Suppressor macrophage treated with lipopolysaccharide for 1 hour (primary cell): ENCODE measurements at places on chromosomes 11 and 22.

DNA sequence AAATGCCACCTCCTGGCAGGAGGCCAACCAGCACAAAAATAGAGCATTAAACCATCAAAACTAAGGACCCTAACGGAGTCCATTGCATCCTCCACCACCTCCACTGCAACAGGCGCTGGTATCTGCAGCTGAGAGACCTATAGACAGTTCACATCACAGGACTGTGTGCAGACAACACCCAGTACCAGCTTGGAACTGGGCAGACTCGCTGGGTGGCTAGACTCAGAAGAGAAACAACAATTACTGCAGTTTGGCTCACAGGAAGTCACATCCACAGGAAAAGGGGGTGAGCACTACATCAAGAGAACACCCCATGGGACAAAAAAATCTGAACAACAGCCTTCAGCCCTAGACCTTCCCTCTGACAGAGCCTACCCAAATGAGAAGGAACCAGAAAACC is 11.6 kb upstream of the TMEM45B start:
- no peak for DNase-seq

GRCh38 chr11:128472128-128473089 is 114.9 kb downstream of the ETS1 start:
- no peak for DNase-seq

GRCh38 chr22:44139773-44140172 is 41.0 kb upstream of the PARVG start:
- DNase-seq: no peak

DNA sequence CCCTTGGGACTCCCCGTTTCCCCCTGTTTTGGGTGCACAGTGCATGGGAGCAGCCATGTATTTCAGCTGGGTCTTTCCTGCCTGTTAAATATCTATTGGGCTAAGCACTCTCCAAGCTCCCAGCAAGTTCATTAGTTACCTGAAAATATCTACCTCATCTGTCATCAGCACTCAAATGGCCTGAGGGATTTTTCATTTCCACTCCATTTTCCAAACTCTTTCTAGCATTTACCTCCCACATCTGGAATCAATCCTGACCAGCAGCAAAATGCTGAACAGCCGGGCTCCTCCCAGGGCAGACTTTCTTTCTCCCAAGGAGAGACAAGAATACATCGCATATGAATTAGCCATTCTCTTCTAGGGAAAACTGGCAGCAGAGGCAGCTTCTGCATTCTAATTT is 273.5 kb upstream of the MPPED2 start:
- DNase-seq: no peak

- no peak for DNase-seq
Observed at GRCh38 chr11:68076371-68077042, 37.7 kb downstream of the TCIRG1 start.

- DNase-seq: no peak
Observed at GRCh38 chr11:118239509-118240205, 12.5 kb downstream of the MPZL3 start.

GRCh38 chr11:3826721-3827120 is 14.0 kb downstream of the RHOG start:
- no peak for DNase-seq

GRCh38 chr11:69213964-69214363 is 58.2 kb downstream of the SMIM38 start:
- DNase-seq: no peak

DNA sequence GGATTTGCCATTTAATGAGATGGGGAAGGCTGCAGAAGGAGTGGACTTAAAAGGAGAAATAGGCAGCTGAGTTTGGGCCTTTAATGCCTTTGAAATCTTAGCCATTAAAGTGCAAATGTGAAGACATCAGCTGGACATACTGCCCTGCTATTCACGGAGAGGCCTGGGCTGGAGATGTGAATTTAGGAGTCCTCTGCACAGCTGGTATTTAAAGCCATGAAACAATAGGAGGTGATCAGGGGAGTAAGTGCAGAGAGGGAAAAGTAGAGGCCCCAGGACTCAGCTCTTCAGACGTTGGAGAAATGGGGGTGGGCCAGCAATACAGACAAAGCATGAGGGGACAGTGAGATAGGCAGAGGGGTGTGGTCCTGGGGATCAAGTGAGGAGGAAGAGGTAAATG is 16.6 kb downstream of the SLC3A2 start:
- no peak for DNase-seq

- DNase-seq: no peak
Observed at GRCh38 chr11:20310137-20310536, 53.4 kb upstream of the HTATIP2 start.

- no peak for DNase-seq
Observed at GRCh38 chr11:115290893-115291292, 213.3 kb downstream of the CADM1 start.
